ENCODE measurements at places on chromosomes 5 and 9.
A peak's percentile ranks its signal among the peaks of the same experiment; 100 is the strongest.

- no peak for DNase-seq
Measured at GRCh38 chr5:176535101-176535663, 2.0 kb downstream of the RNF44 start.

DNA sequence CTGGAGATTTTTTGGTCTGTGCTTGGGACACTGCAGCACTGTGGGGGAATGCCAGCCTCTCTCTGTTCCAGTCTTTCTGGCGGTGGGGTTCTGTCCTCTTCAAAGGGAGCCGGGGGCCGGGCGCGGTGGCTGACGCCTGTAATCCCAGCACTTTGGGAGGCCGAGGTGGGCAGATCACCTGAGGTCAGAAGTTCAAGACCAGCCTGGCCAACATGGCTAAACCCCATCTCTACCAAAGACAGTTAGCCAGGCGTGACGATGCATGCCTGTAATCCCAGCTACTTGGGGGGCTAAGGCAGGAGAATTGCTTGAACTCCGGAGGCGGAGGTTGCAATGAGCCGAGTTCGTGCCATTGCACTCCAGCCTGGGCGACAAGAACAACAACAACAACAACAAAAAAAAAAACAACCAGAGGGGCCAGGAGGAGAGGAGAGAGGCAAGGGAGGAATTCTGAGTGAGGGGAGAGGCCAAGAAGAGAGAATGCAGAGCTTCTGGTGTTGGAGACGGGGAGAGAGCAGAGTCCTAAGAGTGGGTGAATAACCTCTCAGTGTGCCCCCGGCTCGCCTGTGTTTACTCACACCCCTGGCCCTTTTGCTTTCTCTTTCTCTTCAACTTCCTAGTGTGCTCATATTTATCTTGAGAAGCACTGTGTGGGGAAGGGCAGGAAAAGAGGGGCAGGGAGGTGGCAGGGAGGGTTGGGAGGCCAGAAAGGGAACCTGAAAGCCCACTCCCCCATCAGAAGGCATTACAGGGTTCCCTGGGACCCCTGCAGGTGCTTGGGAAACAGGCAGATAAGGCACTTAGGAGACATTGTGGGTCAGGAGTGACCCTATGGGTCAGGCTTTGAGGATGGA is 3.2 kb upstream of the SET start:
- DNase-seq = peak; percentile 25

- DNase-seq = no peak
Measured at GRCh38 chr9:14981291-14981950, 71.2 kb upstream of the FREM1 start.

DNA sequence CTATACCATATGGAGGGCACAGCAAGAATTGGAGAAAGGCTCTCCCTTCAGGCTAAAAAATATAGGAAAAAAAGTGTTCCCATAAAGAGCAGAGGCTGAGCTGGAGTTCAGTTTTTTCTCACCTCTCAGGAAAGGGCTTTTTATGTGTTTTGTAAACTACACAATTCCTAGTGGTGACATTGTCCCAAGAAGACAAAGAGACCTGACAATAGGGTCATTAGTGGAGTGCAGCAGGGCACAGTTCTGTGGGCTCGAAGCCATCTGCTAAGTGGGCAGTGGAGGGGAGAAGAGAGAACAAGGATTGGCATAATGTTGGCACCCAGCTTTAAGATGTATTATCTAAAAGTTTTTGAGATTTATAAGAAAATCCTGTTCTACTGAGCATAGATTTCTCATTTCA is 162.5 kb downstream of the HCN1 start:
- DNase-seq = no peak

DNA sequence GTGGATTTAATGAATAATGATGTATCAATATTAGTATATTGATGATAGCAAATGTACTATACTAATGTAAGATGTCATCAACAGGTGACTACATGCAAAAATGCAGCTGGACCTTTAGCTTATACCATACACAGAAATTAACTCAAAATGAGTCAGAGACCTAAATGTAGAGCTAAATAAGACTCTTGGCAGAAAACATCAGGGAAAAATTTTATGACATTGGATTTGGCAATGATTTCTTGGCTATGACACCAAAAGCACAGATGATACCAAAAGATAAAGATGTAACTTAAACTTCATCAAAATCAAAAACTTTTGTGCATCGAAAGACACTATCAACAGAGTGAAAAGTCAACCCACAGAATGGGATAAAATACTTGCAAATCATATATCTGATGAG is 64.0 kb upstream of the CCL21 start:
- no peak for DNase-seq

- no peak for DNase-seq
Measured at GRCh38 chr5:173310861-173311785, 17.1 kb downstream of the STC2 start.

GRCh38 chr5:30279237-30279636 is 914.2 kb upstream of the CDH6 start:
- no peak for DNase-seq

All from stimulated activated CD4-positive, alpha-beta T cell treated with anti-CD3 and anti-CD28 coated beads, Interleukin-15, amount 100 ng/mL, for 1 hour (primary cell).